ENCODE measurements at places on chromosomes 2 and 18. TPM values are rescaled to one million over a fixed set of nuclear protein-coding genes. Genes with fewer than 3 reads are reported as not detected.

CAPN13 gene
- not detected for total RNA-seq

DNA sequence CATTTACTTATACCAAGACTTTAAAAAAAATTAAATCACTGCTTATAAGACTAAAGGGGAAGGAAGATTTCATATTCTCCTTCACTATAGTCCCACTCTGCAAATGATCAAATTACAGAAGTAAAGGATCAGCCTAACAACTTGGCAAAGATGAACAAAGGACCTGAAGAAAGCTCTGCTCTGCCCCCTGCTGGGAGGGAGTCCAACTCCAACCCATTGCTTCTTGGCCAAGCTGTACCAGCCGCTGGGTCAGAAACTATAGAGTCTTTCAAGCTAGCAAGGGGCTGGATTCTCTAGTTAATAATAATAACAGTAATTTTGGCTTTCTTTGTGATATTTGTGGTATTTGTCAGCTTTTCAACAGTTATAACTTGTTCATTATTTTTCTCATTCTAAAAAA lies 927.0 kb upstream of the CRIM1 start:
- no peak for DNase-seq

DNA sequence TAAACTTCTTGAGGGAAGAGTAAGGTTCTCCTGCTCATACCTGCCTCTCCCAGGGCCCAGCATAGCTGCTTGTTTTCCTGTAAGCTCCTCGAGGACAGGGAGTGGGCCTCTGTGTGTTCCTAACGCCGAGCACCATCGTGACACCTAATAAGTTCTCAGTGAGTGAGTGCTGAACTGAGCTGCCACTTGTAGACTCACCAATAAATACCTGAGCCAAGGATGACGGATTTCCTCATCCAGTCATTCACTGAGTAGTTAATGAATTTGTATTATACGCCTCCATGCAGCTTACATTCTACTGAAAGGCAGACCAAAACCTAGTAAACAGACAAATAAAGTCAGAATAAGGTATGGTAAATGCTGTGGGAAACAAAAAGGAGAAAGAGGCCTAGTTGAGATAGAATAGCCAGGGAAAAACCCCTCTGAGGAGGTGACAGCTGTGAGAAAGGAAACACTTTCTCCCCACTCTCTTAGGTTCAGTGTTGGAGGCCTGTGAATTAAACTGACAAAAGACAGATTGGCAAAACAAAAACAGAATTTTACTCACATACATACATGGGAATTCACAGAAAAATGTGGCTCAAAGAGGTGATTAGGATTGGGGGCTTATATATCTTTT lies 138.6 kb downstream of the B3GNT2 start:
- no peak for DNase-seq

DNA sequence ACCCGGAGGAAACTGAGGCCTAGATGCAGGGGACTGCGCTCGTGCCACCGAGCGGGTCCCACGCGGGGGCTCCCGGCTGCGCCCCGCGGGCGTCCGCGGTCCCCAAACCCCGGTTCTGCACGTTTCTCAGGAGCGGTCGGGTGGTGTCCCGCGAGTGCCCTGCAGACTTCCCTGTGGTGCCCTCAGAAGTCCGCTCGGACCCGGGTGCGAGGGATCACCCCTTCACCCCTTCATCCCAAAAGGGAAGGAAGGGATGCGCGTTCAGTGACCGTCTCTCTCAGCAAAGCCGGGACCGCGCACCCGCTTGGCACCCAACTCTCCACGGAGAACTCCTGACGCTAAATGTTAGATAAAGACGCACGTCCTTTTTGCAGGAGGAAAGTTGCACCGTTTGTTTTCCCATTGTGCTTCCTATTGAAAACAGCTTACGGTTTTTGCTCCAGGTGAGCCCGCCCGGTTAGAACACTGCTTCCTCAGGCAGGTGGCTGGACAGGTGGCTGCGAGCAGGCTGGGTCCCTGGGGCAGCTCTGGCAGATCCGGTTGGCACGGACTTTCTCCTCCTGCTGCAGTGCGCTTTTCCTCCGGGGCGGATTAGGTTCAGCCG lies 779 bp downstream of the DGKD start:
- no peak for DNase-seq

GRCh38 chr2:56654936-56655335 lies 471.1 kb downstream of the CCDC85A start:
- DNase-seq: no peak

DNA sequence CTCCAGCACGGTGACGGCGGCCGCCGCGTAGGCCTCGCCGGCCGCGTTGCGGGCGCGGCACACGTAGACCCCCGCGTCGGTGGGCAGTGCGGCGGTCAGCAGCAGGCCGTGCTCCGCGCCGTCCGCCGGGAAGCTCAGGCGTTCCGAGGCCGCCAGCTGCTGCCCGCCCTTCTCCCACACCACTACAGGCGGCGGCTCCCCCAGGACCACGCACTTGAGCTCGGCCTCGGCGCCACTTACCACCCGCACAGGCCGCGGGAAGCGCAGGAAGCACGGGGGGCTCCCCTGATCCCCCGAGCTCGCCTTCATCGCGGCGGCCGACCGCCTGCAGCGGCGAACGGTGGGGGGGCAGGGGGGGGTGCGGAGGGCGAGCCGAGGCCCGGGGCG lies 422 bp downstream of the OBSL1 start:
- DNase-seq: no peak

Data from activated CD8-positive, alpha-beta memory T cell treated with anti-CD3 and anti-CD28 coated beads, Interleukin-2, amount 10 ng/mL, durations not matched to agents 7 days and 5 days (primary cell).